Panc1 (cell line): ENCODE measurements at places on chromosomes 6 and 20. TPM values are rescaled to one million over a fixed set of nuclear protein-coding genes. Genes with fewer than 3 reads are reported as not detected.

C20orf141 gene
- total RNA-seq = not detected

BEND3 gene
- total RNA-seq = 9.9 TPM

PCED1A gene
- 42.1 TPM for total RNA-seq

RIMS4 gene
- total RNA-seq = 4.0 TPM

TMEM14C gene
- total RNA-seq = 159 TPM
